Smooth muscle cell of the brain vasculature (primary cell): ENCODE measurements at places on chromosomes 1 and 21.

DNA sequence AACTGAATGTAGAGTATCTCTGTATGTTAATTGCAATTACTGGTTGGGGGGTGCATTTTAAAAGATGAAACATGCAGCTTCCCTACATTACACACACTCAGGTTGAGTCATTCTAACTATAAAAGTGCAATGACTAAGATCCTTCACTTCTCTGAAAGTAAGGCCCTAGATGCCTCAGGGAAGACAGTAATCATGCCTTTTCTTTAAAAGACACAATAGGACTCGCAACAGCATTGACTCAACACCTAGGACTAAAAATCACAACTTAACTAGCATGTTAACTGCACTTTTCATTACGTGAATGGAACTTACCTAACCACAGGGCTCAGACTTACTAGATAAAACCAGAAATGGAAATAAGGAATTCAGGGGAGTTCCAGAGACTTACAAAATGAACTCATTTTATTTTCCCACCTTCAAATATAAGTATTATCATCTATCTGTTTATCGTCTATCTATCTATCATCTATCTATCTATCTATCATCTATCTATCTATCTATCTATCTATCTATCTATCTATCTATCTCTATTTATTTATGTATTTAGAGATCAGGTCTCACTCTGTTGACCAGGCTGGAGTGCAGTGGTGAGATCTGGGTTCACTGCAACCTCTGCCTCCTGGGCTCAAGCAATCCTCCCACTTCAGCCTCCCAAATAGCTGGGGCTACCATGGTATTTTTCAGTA lies 47.8 kb downstream of the CHML start:
- DNase-seq: no peak

- no peak for DNase-seq
Measured at GRCh38 chr1:85681087-85681486, 27.1 kb downstream of the ZNHIT6 start.

DNA sequence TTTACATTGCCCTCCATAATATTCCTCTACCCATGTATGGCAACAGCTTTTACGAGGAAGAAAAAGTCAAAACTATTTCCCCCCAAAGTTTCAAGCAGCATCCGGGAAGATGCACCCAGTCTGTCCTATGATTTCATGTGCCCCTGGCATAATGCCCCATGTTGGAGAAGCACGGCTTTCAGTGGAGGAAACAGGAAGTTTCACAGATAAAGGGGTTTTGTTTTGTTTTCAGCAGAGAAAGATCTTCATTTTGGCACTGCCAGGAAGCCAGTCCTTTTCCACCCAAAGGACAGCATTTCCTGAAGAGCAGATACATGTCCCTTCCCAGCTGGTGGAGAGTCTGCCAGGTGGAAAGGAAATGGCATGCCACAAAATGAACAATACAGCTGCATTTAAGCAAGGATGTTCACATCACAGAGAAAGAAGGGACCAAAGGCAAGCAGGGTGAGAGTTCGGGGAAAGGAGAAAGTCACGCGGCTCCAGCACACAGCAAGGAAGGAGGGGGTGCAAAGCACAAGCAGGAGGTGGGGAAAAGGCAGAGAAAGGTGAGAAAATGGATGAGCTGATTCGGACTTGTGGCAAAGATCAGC lies 95.3 kb upstream of the HIVEP3 start:
- no peak for DNase-seq

GRCh38 chr21:41768437-41769042 lies 1.7 kb upstream of the RIPK4 start:
- DNase-seq: no peak

GRCh38 chr1:243974451-243975292 lies 76.4 kb upstream of the ZBTB18 start:
- no peak for DNase-seq

GRCh38 chr1:18233176-18233864 lies 125.7 kb downstream of the IGSF21 start:
- no peak for DNase-seq

- no peak for DNase-seq
Measured at GRCh38 chr1:48817505-48818114, 40.9 kb upstream of the BEND5 start.

GRCh38 chr1:167126317-167126716 lies 32.4 kb downstream of the STYXL2 start:
- DNase-seq: no peak

GRCh38 chr1:221440658-221441057 lies 301.2 kb downstream of the DUSP10 start:
- no peak for DNase-seq

GRCh38 chr1:201361652-201362504 lies 15.6 kb downstream of the TNNT2 start:
- DNase-seq: no peak

DNA sequence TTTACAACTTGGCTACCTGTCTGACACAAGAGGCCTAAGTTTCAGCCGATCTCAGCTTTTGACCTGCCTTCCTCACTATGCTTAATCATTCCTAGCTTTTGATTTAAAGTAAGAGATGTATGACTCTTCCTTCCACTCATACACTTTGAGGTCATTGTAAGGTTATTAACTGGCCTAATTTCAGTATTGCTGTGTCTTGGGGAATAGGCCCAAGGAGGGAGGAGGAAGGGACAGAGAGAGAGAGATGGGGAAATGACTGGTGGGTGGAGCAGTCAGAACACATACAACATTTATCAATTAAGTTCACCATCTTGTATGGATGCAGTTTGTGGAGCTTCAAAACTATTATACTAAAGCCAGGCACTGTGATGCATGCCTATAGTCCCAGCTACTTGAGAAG lies 28.3 kb upstream of the FAM20B start:
- DNase-seq: no peak

GRCh38 chr1:197921235-197922069 lies 4.3 kb downstream of the LHX9 start:
- no peak for DNase-seq

DNA sequence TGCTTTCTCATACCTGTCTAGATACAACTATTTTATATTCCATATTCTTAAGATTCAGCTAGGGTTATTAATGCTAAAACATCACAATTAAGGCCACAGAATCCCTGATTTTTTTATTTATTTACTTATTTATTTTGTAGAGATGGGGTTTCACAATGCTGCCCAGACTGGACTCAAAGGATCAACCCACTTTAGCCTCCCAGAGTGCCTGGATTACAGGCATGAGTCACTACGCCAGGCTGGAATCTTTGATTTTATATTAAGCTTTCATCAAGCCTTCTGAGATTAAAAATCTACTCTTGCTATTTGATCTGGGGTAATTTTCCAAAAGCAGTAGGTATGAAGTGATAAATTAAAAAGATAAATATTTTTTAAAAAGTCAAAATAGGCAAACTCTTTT lies 38.9 kb downstream of the MCOLN2 start:
- DNase-seq: no peak

DNA sequence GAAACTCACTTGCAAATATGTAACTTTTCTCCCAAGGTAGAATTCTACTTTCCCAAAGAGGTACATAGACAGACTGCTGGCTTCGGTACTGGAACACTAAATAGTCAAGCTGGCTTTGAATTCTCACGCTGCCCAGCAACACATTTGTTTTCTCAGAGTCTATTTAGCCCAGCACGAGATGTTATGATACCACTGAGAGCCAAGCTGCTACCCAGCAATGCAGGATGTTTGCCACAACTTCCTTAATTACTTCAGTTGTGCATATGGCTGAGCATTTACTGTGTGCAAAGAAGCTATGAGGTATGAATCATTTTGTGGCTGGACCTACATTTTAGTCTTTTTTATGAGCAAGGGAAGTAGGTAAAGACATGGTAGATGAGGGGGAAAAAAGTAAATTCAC lies 793.2 kb downstream of the PLA2G4A start:
- DNase-seq: no peak

GRCh38 chr1:212664409-212665199 lies 35.0 kb downstream of the BATF3 start:
- no peak for DNase-seq

GRCh38 chr1:26786437-26787380 lies 1.0 kb upstream of the PIGV start:
- no peak for DNase-seq

GRCh38 chr1:206856674-206857464 lies 8.6 kb upstream of the IL20 start:
- DNase-seq: no peak

DNA sequence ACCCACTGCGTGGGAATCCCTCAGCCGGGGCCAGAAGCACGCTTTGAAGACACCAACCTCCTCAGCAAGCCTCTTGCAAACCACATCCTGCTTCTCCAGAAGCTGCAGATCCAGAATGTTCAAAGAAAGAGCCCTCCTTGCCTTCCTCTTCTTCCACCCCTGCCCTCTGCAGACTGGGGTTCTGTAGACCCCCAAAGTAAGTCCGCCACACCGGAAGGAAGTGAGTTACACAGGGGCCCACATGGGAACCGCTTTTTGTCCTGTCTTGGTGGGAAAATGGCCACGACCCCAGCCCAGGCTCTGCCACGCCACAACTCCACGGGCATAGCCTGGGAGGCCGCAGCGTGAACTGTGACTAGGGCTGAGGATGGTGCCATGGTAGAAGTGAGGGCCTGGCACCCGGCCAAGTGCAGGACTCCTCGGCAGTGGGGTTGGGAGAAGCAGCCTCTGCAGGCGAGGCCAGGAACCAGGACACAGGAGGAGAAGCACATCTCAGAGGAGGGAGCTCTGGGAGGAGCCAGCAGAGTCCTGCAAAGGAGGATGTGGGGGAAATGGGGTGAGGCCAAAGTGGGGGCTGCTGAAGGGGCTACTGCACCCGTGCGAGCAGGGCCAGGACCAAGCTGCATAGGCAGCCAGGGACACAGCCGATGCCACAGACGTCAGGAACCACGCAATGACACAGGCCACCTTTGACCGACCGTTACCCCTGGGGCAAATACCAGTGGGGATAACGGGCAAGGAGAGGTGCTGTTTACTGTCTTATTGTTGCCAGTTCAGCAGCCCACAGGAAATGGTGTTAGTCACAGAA lies 30.9 kb downstream of the PDE9A start:
- DNase-seq: no peak

DNA sequence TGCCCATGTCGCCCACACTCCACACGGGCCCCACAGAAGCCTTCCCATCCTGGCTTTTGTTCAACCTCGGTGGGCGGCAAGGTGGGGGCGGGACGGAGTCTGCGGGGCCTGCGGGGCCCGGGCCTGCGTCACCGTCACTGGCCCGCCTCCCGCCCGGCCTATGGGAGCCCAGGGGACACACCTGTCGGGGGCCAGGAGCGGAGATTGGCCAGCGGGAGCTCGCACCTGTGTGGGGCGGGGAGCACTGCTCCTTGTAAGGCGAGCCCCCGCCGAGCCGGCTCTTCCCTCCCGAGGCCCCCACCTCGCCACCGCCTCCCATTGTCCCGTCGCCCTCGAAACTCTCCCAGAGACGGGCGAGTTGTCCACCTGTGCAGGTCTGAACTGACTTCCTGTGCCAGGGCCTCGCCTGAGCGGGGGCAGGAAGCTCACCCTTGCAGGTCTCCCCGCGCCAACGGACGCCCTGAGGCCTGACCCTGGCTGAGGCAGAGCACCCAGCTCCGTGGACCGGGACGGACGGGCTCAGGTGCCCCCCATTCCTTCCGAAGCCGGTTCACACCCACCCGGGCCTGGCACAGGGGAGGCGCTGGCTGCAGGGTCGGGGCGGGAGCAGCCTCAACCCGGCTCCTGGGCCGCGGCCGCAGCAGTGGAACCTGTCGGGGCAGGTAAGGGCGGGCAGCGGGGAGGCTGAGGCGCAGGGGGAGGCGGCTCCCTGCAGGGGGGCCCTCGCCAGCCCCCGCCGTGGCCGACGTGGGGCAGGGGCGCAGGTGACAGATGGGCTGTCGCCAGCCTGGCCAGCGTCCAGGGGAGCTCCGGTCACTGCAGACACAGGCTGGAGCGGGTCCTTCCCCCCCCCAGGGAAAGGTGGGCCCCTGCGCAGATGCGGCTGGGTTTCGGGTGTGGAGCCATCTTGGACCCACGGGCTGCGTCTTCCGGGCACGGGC lies 10.8 kb upstream of the TTLL10 start:
- DNase-seq: no peak

DNA sequence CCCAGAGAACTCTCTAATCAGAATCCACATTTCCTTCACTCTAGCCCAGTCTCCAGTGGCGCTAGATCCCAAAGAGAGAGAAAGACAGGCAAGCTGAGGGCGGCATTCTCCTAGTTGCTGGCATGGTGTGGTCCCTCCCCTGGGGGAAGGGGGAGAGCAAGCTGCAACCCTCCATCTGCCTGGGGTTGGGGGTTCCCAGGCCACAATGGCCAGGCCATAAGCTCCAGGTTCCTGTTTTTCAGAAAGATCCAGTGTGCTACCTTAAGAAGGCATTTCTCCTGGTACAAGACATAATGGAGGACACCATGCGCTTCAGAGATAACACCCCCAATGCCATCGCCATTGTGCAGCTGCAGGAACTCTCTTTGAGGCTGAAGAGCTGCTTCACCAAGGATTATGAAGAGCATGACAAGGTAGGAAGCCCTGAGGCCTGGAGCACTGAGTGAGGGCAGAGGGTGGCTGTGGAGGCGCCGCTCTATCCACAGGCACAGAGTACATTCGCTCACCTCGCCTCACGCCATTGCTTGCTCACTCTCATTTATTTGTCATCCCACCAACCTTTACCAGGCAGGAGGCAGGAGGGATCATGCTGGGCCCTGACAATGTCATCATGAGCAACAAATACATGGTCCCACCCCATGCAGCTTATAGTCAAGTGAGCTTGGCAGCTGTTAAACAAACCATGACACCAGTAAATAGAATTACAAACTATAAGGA lies 6.6 kb downstream of the CSF1 start:
- no peak for DNase-seq

GRCh38 chr1:29271724-29272123 lies 35.4 kb downstream of the PTPRU start:
- no peak for DNase-seq

DNA sequence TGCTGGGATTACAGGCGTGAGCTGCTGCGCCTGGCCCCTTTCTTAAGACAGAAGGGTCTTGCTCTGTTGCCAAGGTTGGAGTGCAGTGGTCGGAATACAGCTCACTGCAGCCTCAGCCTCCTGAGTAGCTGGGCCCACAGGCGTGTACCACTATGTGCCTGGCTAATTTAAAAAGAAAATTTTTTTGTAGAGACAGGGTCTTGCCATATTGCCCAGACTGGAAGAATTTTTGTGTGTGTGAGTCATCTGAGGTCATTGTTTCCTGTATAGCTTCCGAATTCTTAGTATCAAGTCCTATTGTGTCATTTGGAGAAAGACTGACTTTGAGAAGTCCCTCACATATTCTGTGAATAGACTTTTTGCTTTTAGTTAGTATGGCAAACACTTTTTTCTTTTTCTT lies 4.7 kb downstream of the SZRD1 start:
- DNase-seq: no peak

DNA sequence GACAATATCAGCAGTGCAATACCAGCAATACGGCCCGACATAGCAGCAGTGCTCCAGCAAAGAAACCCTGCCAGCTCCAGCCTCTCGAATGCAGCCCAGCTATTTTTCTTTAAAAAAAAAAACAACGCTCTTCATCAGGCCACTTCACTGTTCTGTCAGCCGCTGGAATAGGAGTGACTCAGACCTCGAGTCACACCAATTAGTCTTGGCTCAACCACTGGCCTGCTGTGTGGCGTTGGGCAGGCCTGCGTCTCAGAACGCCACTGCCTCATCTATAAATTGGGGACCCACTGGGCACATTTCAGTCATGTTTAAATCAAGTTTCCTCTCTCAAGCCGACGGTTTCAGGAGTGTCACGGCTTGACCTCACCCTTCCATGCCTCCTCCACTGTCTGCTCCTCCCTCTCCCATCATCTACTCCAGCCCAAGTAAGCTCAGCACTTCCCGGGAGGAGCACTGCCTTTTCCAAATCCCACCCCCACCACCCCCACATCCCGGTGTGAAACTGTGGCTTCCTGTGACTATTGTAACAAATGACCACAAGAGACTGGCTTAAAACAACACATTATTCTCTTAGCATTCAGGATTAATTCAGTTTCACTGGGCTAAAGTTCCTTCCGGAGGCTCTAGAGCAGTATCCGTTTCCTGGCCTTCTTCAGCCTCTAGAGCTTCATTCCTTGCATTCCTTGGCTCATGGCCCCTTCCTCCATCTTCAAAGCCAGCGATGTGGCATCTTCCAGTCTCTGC lies 71.9 kb upstream of the EFHD2 start:
- DNase-seq: no peak
